ENCODE measurements at places on chromosomes 1 and 21.

GRCh38 chr1:11289064-11289463 lies 16.1 kb downstream of the UBIAD1 start:
- DNase-seq: no peak

DNA sequence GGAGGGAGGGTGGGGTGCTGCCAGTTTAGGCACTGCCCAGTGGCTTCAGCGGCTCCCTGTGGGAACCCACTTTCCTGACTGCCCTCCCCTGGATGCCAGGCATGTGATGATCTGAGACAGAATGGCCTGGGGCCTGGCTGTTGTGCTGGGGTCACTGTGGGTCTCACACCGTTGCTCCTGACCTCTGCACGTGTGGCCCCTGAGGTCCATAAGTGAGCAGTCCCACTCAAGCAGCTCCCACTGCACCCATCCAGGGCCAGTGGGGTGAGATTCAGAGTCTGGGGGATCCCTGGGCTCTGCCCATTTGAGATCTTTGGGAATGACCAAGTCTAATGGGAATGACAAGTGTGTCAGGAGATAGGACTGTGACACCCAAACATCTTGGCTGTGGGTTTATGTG lies 18.0 kb downstream of the PODN start:
- DNase-seq: no peak

DNA sequence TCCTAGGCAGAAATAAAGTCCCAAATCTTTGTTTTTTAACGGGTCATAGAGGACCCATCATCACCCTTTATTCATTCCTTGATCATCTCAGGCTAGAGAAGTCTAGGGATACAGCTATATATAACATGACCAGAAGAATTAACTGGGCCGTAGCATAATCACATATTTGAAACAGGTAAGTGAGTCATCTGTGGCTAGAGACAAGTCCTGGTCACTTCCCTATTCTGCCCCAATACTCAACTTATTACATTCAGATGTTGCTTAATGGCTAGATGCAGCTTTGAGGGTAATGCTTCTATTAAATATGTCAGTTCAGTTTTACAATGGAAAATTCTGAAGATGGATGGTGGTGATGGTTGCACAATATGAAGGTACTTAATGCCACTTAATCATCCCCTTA lies 47.0 kb downstream of the EXO1 start:
- DNase-seq: no peak

GRCh38 chr1:97553971-97554370 lies 366.9 kb downstream of the DPYD start:
- DNase-seq: no peak

DNA sequence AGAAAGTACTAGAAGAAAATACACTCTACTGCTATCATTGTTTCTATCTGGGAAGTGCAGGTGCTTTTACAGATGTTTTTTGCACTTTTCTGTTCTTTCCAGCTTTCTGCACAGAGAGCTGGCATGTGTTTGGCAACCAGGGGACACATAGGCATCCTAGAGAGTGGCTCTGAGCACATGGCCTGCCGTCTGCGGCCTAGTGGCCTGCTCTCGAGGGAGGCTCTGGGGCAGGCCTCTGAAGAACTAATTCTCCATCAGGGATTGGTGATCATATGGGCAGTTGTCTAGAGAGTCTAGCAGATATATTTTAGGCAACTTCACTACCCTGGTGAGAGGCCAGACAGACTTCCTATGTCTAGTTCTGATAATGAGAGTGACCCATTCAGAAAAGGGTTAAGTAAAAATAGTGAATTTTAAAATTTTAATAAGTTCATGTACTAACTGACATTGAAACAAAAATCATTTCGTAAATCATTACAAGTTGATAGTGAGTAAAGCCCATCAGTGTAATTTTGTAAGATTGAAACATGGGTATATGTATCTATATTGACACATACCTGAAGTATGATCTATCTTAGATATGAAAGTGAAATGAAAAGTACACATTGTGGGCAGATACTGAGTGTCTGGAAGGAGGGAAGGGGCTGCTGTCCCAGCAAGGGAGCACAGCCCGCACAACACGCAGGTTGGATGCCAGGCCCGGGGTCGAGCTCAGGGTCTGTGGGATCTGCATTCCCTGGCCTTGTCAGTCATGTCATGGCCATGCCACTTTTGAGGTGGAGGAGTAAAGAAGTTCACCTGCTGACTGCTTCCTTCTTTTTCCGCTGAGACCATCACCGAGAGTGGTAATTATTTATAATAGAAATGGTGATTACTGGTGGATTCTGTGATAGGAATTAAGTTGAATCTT lies 79.8 kb downstream of the PCBP3 start:
- no peak for DNase-seq

- DNase-seq: no peak
Observed at GRCh38 chr1:25148673-25149300, 83.5 kb downstream of the SYF2 start.

DNA sequence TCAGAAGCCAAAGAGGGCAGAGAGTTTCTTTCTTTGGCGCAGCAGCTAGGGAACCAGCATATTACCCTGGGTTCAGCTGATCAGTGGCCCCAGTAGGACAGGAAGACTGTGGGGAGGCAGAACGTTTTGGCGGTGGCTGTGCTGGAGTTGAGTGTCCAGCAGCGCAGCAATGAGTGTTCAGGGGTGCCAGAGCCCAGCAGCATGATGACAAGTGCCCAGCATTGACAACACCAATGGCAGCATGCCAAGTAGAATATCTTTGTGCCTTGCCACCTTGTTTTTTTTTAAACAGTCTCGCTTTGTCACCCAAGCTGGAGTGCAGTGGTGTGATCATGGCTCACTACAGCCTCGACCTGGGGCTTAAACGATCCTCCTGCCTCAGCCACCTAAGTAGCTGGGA lies 106.7 kb upstream of the CDC42BPA start:
- no peak for DNase-seq

DNA sequence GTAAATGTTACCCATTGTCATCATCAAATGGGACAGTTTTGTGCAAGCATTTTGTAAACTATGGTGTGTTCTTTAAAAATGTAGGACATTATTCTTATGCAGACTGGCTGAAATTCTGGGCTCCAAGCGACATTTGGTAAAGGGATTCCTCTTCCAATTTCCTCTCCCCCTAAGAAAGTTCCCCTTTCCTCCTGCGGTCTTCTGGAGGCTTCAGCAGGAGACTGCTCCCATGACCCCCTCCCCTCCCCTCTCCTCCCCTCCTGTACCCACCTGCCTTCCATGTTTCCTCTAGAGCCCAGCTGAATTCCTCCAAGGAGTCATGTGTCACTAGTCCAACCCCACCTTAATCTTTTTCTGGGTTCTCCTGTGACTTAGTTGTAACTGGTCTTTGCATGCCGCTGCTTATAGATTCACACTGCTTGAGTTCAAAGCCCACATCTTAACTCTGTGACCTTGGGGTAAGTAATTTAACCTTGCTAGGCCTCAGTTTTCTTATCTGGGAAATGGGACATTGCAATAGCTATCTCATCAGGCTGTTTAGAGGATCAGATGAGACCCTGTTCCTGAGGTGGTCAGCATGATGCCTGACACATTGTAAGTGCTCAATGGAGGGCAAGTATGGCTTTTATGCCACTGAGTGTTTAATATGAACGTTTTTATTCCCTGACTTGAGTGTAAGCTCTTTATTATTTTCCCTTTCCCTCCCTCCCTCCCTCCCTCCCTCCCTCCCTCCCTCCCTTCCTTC lies 69.9 kb upstream of the WDR26 start:
- DNase-seq: no peak

DNA sequence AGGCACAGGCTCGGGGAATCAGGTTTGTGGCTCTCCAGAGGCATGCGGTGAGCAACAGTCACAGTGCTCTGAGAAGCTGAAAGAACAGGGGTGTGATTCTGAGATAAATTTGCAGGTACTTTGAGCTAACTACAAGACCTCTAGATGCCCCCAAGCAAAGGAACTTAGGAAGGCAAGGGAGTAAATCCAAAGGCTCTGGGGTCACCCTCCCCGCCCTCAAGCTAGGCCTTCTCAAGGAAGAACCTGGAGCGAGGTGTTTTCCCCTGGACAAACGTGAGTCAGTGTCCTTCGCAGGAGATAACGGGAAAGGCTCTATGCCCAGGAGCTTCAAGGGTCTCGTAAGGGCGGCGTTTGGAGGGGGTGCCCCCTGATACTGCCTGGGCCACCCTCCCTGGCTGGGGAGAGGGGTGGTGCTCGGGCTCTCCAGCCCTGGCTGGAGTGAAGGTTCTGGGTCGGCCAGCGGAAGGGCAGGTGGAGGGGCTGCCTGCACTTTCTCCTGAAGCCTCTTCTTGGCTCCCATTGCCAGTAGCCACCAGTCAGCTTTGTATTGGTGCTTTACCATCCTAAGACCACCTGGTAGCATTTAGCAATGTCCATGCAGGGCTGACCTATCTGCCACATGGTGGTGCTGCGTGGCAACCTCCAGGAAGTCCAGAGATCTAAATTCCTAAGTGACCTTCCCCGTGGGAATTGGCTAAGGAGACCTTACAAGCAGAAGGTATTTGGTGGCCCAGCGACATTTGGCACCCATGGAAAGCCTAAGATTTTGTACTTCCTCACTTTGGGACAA lies 44.0 kb downstream of the GPR161 start:
- peak; percentile 2 for DNase-seq

DNA sequence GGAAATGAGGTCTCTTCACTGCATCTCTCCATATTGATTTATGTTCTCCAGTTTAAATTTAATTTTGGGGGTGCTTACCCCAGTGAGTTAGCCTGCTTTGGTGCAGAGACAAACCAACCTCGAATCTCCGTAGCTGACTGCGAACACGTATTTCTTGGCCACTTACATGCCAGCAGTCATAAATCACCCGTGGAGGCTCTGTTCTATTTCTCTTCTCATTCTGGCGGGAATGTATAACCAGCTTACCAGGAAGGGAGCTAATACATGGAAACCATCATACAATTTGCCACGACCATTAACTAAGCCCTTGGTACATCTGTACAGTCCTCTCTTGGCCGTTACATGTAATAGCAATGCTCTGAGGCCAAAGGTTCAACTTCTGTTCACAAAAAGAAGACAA lies 148.0 kb downstream of the PLA2G4A start:
- DNase-seq: no peak

DNA sequence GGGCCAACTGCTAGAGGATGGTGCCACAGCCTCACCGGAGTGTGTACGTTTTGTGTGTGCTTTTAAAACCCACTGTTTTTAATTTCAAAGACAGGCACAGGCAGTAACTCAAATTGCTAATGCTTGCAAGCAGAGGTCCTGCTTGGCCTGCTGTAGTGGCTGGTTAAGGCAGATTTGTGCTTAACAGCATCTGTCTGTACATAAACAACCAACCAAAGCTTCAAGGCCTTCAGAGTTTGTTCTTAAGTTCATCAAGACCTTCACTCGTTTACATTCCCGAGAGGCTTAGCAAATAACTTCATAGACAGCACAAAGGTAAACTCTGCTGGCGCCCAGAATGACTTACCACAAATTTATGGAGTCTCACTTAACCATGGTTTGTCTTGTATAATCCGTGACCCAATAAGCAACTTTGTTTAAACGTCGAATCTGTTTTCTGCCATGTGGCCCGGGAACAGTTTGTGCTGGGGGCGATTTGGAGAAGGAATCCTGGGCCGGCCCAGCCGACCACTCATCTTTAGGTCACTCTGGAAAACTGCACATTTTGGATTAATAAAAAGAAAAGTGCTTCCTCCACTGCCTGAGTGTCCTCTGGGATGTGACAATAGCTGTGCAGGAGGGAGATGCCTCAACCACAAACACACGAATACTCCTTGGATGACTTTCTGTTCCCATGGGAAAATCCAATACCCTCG lies 58.1 kb downstream of the CAPZB start:
- DNase-seq: no peak

DNA sequence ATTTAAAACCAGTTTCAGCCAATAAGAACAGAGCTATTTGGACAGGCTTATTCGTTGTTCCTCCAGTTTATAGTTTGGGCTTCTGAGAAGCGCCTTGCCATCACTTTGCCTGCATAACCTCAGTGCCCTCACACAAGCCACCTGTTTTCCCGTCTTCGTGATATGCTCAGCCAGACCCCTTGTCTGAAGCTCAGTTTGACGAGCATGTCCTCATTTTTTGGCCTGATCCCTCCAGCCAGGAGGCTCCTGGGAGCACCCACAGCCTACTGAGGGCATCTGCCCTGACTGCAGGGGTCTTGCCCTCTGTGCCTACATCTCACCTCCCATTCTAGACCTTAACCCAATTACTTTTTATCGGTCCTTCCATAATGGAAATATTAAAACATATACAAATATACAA lies 95.3 kb downstream of the ADARB1 start:
- DNase-seq: no peak

- DNase-seq: no peak
Observed at GRCh38 chr1:170682809-170683208, 18.9 kb downstream of the PRRX1 start.

- no peak for DNase-seq
Observed at GRCh38 chr1:241423541-241424479, 66.8 kb upstream of the RGS7 start.

DNA sequence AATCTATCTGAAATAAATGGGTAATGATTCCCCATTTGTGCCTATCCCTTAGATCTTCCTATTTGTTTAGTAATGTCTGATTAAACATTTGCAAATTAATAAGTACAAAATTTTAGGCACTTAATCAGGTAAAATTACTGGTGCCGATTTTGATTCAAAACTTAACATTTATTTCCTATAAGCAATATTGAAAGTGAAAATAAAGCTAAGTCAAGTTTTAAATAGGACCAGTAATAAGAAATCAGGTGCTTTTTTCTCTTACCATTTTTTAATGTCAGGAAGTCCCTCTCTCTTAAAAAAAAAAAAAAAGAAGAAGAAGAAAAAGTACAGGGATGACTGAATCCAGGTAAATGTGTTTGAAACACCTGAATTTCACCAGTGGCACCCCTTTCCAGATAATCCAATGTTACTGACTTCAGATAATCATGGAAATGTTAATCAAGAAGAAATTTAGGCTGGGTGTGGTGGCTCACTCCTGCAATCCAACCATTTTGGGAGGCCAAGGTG lies 836 bp upstream of the GBP4 start:
- DNase-seq: no peak

- DNase-seq: no peak
Observed at GRCh38 chr1:45535988-45536766, 14.4 kb upstream of the AKR1A1 start.

DNA sequence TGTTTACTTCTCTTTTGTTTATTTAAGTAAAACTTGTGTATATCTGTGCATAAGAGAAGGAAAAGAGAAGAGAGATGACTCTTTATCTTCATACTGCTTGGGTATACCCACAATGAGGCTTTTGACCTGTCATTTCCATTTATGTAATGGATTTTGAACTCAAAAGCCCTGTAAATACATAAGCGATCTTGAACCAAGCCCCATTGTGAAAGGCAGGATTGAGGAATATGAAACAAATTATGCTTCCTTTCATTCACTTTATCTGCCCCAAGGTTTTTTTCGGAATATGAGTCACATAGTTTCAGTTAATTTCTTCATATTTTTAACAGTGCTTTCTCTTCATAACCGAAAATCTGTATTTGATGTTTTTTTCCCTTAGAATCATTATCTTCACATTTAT lies 21.4 kb downstream of the CNST start:
- no peak for DNase-seq

DNA sequence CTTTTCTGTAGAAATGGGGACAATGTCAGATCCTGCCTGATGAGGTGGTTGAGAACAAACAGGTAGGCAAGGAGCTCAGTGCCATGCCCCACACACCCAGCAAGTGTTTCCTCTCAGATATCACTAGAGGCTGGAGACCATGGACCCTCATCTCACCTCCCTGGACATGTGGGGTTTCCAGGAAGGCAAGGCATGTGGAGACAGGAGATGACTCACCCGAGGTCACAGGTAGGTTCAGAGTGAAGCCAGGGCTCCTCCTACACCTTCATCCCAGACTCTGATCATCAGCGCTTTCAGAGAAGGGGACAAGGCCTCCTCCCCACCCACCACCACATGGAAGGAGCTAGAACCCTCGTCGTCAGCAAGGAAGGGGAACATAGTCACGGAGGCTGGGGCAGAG lies 69.2 kb downstream of the MATN1 start:
- DNase-seq: no peak

Measured in kidney glomerular epithelial cell (primary cell).